ENCODE measurements at places on chromosomes 1 and 21.

DNA sequence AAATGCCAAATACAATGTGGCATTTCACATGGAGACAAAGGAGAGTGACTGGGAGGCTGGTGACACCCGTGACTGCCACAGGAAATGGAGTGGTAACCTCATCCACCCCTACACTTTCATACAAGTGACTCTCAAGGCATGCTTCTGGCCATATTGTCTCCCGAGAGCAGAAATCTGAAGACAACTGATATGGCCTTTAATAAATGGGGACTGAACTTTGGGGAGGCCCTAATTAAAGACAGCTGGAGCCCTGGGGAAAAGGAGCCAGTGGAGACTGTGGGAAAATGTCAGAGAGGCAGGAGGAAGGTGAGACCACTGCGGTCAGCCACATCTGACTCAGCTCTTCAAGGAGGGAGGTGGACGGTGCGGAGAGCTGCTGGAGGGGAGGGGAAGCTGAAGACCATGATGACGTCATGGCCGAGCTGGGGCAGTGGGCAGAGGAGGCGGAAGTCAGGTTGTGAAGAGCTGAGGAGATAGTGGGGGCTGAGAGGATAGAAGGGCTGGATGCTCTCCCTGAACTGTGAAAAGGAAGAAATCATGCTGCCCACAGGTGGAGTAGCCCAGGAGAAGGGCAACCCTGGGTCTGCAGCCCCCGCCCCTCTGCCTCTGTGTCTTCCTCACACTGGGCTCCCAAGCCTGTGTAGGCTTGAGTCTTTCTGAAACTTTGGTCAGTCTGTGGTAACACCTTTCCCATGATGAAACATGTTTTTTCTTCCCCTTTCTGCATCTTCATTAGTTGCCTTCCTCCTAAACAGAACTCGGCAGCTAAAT lies 14.0 kb upstream of the NCF2 start:
- peak; percentile 52 for DNase-seq

DNA sequence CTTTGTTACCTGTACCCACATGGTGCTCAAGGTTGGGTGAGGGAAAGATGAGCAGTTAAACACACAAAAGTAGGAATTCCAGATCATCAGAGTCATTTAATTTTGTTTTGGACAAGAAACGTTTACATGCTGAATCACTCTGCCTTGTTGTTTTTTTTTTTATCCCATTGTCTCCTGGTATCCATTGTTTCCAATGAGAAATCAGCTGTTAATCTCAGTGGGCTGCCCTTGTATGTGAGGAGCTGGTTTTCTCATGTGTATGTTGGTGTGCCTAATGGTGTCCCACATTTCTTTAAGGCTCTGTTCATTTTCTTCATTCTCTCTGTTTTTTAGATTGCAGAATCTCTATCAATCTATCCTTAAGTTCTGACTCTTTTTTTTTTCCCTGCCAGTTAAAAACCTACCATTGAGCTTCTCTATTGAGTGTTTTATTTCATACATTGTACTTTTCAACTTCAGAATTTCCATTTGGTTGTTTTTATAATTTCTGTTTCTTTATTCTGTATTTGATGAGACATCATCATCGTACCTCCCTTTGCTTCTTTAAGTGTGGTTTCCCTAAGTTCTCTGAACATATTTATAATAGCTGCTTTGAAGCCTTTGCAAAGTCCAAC lies 8.8 kb upstream of the OBSCN start:
- no peak for DNase-seq

DNA sequence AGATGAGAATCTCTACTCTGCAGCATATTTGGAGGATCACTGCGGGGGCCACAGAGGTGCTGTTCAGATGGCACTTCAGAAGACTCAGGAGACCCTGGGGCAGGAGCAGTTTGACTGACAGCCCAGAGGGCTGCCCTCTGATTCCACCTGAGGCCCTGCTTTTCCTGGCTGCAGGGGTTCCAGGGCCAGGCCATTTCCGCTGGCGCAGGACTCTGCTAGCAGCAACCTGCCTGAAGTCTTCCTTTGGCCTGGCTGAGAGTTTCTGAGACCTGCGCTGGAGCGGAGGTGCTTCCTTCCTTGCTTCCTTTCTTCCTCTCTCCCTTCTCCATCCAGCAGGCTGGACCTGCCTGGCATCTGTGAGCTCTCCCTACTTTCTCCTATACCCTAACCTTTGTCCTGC lies 11.8 kb downstream of the PCSK9 start:
- DNase-seq: no peak

GRCh38 chr1:156691191-156691590 lies 14.0 kb upstream of the NES start:
- DNase-seq: no peak

- DNase-seq: no peak
These were observed 2.5 kb upstream of the HLX start for GRCh38 chr1:220876511-220877376.

DNA sequence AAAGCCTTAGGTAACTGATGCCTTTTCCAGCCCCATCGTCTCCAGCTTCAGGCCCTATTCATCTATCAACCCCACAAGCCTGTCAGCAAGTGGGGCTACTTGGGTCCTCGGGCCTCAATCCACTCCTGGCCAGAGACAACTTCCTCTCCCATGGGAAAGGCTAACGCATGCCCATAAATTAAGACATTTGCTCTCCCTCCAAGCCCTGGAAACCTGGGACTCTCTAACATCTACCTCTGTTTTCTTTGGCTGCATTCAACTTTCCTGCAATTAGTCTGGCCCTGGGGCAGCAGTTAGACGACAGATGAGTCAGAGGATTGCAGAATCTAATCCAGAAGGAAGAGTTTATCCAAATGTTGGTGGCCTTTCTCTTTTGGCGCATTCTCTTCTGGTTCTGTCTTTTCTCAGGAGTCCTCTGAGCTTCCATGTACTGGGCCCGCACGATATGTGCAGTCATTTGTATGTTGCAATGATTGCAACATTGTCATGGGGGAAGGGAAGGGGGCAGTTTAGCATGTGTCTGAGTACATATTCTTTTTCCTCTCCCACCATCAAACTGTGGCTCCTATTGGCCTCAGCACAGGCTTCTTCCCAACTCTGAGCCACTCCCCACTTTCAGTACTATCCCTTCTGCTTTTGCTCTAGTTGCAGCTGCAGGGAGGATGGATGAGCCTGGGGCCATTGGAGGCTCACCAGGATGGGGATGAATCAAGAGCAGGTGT lies 54.4 kb downstream of the NAV1 start:
- peak; percentile 97 for DNase-seq

- no peak for DNase-seq
These were observed 47.3 kb upstream of the SLC44A3 start for GRCh38 chr1:94772845-94773244.

DNA sequence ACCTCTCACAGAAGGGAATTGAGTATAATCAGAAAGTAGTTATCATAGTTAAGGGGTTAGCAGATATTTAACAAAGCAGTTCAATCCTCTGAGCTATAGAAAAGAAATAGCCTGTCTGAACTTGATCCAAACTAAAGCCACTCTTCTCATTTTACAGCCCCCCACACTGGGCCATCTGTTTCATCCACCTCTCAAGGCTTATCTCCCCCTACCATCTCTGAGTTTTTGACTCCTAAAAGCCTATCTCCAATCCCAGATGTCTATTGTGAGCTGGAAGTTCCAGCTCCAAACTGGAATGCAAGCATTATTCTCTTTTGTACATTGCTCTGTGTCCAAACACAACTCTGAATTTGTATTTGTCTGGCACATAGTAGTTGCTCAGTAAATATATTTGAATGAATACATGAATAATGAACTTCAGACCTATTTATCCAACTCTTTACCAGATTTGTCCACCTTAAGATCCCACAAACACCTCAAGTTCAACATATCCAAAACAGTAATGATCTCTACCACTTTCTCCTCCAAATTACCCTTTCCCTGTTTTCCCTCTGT lies 98.1 kb downstream of the PLPP3 start:
- no peak for DNase-seq
